ENCODE measurements at places on chromosomes 5 and 9.

DNA sequence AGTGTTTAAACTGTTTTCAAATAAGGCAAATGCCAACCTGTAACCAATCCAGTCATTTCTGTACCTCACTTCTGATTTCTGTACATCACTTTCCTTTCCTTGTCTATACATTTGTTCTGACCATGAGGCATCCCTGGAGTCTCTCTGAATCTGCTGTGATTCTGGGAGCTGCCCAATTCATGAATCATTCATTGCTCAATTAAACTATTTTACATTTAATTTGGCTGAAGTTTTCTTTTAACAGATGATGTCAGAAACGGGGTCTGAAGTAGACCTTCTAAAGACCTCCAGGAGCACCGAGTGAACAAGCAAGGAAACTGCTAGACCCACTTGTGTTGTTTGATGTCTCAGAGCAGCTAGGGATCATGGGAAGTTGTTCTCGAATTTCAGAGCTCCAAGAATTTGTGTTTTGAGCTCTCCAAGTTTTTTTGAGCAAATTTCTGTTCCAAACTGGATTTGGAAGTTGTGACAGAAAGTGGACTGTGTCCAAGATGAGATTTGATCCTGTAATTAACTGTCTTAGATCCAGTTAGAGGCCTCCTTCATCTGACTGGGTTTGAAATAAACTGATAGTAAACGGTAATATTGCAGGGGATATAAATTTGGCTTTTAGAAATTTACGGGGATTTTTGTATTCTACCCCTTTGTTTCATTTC lies 490.8 kb upstream of the ST8SIA4 start:
- no peak for DNase-seq

DNA sequence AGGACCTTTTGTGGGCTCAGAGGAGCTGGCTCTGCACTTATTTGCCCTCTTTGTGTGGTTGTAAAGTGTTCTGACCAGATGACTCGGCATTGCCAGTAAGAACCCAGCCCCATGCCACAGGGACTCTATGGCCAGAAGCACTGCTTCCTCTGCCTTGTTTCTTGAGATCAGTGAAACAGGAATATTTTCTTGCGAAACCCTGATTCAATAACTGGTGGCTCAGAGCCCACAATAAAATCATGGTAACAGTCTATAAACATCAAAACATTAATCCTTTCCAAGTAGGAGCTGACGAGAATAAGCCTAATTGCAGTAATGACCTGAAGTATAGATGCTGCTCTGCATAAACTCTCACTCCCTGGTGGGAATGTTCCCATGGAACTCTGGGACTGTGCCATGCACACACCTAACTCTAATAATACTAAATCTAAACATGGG lies 344.3 kb downstream of the ZNF608 start:
- DNase-seq, result no peak

GRCh38 chr9:94680020-94680419 lies 40.7 kb upstream of the FBP1 start:
- DNase-seq, result no peak

DNA sequence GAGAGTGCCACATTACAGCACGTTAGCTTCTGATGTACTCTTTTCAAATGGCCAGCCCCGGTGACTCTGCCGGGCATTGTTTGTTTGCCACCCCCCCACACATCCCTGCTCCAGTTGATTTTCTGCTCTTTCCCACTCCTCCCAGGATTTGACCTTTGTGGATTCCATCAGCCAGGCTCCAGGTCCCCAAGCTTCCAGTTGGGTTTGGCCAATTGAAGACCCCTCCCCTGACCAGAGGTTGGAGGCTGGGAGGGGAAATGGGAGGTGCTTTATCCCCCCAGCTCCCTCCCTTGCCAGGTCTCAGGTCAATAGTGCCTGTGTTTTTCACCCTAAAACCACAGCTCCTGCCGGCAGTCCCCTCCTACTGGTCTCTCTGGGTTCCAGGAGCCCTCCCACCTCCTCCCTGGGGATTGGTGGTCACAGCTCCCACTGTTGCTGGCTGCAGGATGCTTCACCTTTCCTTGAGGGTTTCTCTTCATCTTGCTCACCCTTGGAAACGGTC lies 34.9 kb downstream of the IRF1 start:
- DNase-seq, result no peak

- no peak for DNase-seq
These were observed 38.6 kb downstream of the EXOSC2 start for GRCh38 chr9:130732136-130732535.

DNA sequence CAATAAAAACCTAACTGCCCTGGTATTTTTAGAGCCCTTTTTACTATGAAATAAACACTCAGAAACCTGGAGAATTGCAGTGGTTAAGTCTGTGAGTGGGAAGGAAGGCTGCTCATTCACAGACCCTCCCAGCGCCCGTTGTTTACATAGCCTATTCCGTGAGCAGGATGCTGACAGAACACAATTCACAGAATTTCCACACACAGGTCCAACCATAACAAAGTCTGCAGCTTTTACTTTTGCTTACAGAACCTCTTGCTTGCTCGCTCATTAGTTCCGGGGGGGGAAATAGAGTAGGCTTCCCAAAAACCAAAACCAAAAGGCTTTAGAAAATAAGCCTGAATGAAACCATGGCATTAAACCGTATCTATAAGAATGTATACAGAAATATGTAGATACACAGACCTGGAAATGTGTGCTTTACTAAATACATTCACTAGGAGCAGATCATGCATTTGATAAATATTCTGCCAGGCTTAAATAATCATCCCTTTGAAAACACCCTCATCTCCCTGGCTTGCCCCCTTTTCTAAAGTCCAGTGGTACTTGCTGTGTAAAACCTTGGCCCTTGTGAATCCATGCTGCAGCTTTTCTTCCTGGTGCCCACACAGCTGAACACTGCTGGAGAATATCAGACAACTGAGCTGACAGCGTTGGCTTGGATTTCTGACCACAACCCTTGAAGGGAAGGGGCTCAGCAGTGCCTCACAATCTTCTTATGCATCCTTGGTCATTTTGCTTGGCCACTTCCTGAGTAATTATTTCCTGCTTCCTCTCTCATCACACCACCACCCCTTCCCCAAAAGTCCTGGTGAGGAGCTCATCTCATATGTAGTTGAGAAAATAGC lies 128.0 kb downstream of the FANCC start:
- no peak for DNase-seq

GRCh38 chr5:35820735-35821134 lies 36.0 kb upstream of the IL7R start:
- DNase-seq, result no peak

GRCh38 chr5:2611659-2612058 lies 139.8 kb downstream of the IRX2 start:
- DNase-seq, result no peak

DNA sequence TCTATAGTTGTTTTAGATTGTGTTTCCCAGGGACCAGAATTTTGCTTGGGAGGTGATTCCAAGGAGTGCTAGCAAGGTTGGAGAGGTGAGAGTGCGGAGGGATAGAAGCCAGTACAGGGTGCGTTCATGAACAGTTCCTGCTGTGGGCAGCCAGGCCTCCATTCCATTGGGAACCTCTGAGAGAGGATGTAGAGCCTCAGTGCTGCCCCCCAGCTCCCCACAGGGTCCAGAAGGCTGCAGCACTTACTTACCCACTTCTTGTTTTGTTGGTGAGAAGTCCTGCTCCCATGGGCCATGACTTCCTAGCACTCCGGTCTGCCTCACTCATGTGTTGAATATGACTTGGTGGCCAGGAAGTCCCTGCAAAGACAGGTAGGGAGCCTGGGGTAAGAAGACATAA lies 128.2 kb upstream of the GAS1 start:
- no peak for DNase-seq

DNA sequence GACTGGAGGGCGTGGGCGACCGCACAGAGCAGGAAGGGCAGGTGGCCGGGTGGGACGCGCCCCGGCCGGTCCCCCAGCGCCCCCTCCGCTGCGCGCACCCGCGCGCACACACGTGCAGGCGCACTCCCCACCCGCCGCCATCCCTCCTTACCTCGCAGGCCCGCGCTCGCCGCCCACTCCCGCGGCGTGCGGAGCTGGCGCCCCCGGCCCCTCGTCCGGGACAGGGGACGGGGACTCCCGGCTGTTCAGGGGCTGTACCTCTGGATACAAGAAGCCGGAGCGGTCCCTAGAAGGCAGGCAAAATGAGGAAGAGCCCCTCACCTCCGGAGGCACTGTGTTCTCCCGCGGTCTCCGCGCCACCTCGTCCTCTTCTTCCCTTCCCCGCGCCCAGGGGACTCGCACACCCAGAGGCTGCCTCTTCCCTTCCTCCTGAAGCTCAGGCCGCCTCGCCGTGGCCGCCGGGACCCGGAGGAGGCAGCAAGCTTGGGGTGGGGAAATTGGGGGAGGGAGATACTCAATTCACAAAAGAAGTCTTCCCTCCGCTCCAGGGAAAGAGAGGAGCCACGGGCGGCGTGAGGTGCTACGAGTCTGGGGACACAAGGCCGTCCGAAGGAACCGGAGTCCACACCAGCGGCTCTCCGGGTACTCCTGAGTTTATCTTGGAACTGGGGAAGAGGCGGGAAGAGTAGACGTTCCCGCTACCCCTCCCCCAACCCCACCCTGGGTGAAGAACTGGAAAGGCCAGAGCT lies 1.4 kb upstream of the GABRB2 start:
- DNase-seq, result peak; percentile 48

Measured in neural progenitor cell (in vitro differentiated cells).